ENCODE measurements at places on chromosomes 16 and 17.

DNA sequence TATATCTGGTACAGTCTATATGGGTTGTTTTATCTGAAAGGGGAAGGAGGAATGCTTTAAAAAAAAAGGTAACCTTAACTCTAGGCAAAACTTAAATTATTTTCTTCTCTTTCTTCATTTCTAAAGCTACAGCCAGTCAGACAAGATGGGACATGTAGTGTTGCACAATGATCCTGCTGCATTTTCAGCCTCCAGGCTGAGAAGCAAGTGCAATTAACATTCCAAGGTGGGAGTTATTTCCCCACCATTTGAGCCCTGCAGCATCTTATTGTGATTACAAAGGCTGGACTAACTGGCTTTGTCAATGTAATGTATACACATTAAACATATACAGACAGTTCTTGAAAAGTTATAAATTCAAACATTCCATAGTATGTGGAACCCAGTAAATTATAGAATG lies 22.6 kb upstream of the NF1 start:
- peak; percentile 49 for DNase-seq

- no peak for DNase-seq
Observed at GRCh38 chr17:59330053-59330942, 1.2 kb upstream of the YPEL2 start.

GRCh38 chr16:13041646-13042290 lies 140.4 kb downstream of the SHISA9 start:
- no peak for DNase-seq

- DNase-seq, result no peak
Observed at GRCh38 chr16:4246777-4247459, 5.0 kb upstream of the SRL start.

GRCh38 chr17:49963626-49964302 lies 5.2 kb upstream of the DLX4 start:
- DNase-seq, result no peak

DNA sequence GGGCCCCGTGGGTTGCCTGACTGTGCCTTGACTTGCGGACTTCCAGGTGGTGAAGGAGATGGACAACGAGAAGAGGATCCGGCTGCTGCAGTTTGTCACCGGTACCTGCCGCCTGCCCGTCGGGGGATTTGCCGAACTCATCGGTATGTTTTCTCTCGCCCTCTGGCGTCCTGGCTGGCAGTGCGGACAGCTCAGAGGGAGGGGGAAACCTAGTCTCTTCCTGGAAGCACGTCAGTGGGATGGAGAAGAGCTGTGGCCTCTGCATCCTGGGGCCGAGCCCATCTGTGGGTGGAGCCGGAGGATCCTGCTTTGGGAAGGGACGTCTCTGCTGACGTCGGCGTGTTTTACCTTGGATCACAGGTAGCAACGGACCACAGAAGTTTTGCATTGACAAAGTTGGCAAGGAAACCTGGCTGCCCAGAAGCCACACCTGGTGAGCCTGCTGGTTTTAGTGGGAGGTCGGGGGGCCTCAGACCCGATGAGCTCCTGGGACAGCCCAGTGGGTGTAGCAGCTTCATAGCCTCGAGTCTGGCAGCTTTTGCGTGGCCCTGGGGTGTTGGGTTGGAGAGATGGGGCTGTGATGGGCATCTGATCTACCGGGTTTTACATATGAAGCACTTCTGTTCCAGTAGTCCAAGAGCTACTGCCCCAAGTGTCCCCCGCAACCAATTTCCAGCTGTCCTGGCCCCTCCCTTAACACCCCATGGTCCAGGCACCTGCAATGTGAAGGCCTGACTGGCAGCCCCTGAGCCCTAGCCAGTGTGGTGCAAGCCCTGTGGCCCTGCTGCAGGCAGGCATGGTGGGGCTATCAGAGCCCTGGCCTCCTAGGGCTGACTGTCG lies 11.9 kb upstream of the CLEC18A start:
- DNase-seq, result no peak

- peak; percentile 82 for DNase-seq
Observed at GRCh38 chr16:11257131-11257938, 1.3 kb upstream of the SOCS1 start.

DNA sequence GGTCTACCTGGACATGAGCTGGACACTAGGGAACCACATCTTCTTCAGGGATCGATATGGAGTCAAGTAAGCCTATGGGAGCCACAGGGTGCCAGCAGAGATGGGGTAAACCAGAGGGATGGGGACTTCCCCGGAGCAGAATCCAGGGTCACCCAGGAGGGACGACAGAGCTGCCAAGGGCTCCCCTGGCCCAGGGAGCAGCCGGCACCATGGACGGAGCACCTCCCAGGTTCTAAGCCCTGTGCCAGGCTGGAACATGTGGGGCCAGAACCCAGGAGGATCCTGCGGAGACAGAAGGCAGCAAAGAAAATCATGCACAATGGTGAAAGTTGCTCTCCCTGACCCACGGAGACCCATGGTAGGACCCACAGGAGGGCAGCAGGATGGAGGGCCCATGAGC lies 33.6 kb upstream of the KSR1 start:
- no peak for DNase-seq
